Peyer's patch (tissue), 4 donors: ENCODE measurements at places on chromosomes 2 and 18. TPM values are rescaled to one million over a fixed set of nuclear protein-coding genes. Genes with fewer than 3 reads are reported as not detected.

Gene B3GNT7
- 9.9 TPM for total RNA-seq

DNA sequence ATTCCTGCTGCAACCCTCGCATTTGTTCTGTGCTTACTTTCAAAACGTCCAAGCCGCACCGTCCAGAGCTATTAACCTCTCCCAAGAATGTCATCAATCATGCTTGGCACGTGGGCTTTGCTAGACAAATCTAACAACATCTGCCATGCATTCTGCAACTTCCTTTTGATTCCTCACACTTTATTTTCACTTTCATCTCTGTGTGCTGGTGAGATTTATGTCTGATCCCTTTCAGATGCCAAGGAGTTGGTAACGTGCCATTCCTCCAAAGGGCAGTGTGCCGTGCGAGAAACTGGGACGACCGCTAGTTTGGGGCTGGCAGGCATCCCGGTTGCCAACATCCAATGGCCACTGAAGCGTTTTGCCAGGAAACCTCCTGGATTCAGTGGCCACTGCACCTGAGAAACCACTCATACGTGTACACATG lies 230.0 kb upstream of the PARD3B start:
- no peak for DNase-seq
- H3K4me3 ChIP-seq, result no peak overlapping the region
- no peaks in the 10 kb centered on the region for H3K36me3 ChIP-seq
- no peaks in the 10 kb centered on the region for H3K4me1 ChIP-seq

Gene STRADB
- 122 TPM for total RNA-seq

Gene REG3A
- 1,340 TPM for total RNA-seq

- no peak overlapping the region for H3K27ac ChIP-seq
- H3K4me1 ChIP-seq, result no peaks in the 10 kb centered on the region
- H3K36me3 ChIP-seq, result no peaks in the 10 kb centered on the region
- no peak for DNase-seq
- no peaks in the 10 kb centered on the region for H3K27me3 ChIP-seq
These were observed 1088.9 kb upstream of the PIK3C3 start for GRCh38 chr18:40866013-40866645.

GRCh38 chr18:35786365-35787042 lies 186.0 kb upstream of the RMP24 start:
- H3K36me3 ChIP-seq, result no peaks in the 10 kb centered on the region
- H3K4me3 ChIP-seq, result no peak overlapping the region
- DNase-seq, result no peak
- no peak overlapping the region for H3K27ac ChIP-seq
- no peaks in the 10 kb centered on the region for H3K4me1 ChIP-seq

Gene POTEJ
- total RNA-seq, result 1.7 TPM

DNA sequence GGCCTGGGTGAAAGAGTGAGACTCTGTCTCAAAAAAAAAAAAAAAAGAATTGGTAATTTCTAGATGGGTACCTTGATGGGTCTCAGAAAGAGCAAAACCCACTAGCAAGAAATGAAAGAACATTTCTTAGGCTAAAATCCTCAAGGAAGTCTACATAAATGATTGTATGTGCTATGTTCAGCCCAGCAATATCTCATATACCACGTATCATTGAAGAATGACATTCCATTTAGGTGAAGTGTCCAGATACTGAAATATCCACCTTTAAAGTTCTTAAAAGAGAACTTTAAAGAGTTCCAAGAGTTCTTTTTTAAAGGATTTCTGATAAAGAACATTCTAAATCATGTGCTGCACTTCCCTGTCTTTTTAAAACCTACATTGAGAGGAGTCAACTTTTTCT lies 19.2 kb downstream of the NRP2 start:
- peak overlapping the region; percentile 80 for H3K27ac ChIP-seq
- H3K4me3 ChIP-seq, result no peak overlapping the region
- no peaks in the 10 kb centered on the region for H3K27me3 ChIP-seq
- no peak for DNase-seq
- no peaks in the 10 kb centered on the region for H3K36me3 ChIP-seq

GRCh38 chr18:10783941-10784340 lies 258.1 kb downstream of the NAPG start:
- no peaks in the 10 kb centered on the region for H3K36me3 ChIP-seq
- no peaks in the 10 kb centered on the region for H3K27me3 ChIP-seq
- no peak overlapping the region for H3K4me3 ChIP-seq

GRCh38 chr18:41719808-41720207 lies 235.2 kb upstream of the PIK3C3 start:
- no peaks in the 10 kb centered on the region for H3K4me1 ChIP-seq
- H3K4me3 ChIP-seq, result no peak overlapping the region
- no peaks in the 10 kb centered on the region for H3K27me3 ChIP-seq
- DNase-seq, result no peak
- H3K36me3 ChIP-seq, result no peaks in the 10 kb centered on the region

- no peaks in the 10 kb centered on the region for H3K27me3 ChIP-seq
- no peak overlapping the region for H3K27ac ChIP-seq
- H3K36me3 ChIP-seq, result no peaks in the 10 kb centered on the region
- H3K4me1 ChIP-seq, result no peaks in the 10 kb centered on the region
- H3K4me3 ChIP-seq, result no peak overlapping the region
These were observed 50.5 kb downstream of the GAREM1 start for GRCh38 chr18:32420084-32420750.

DNA sequence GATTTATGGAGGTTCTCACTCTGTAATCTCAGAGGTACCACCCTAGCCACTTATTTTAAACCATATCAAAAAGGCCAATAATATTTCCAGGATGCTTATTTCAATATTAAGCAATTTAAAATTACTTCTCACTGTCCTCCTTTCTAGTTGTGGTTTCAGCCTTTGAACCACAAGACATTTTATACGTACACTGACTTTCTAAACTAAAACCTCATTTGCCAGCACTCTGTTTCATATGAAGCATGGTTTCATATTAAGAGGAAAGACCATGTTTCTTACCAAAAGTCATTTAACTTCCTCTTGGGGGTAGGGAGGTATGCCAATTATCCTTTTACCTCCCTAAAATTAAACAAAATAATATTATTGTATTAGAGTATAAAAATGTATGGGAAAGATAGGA lies 399.8 kb downstream of the CDH7 start:
- H3K4me3 ChIP-seq, result no peak overlapping the region
- no peaks in the 10 kb centered on the region for H3K4me1 ChIP-seq
- no peaks in the 10 kb centered on the region for H3K36me3 ChIP-seq
- no peak overlapping the region for H3K27ac ChIP-seq
- no peaks in the 10 kb centered on the region for H3K27me3 ChIP-seq

GRCh38 chr2:64143169-64144056 lies 807 bp downstream of the PELI1 start:
- H3K27ac ChIP-seq, result peak overlapping the region; percentile 99
- H3K4me3 ChIP-seq, result peak overlapping the region; percentile 97
- peaks cover 32% of the 10 kb centered on the region for H3K4me1 ChIP-seq

GRCh38 chr2:216349366-216349765 lies 22.9 kb downstream of the MARCHF4 start:
- no peaks in the 10 kb centered on the region for H3K27me3 ChIP-seq
- no peaks in the 10 kb centered on the region for H3K36me3 ChIP-seq
- peak overlapping the region; percentile 75 for H3K27ac ChIP-seq
- no peak for DNase-seq
- H3K4me3 ChIP-seq, result no peak overlapping the region
- no peaks in the 10 kb centered on the region for H3K4me1 ChIP-seq
